ENCODE measurements at places on chromosomes 16 and 17.

GRCh38 chr16:72530434-72530833 is 358.5 kb upstream of the PMFBP1 start:
- peak; percentile 84 for DNase-seq

DNA sequence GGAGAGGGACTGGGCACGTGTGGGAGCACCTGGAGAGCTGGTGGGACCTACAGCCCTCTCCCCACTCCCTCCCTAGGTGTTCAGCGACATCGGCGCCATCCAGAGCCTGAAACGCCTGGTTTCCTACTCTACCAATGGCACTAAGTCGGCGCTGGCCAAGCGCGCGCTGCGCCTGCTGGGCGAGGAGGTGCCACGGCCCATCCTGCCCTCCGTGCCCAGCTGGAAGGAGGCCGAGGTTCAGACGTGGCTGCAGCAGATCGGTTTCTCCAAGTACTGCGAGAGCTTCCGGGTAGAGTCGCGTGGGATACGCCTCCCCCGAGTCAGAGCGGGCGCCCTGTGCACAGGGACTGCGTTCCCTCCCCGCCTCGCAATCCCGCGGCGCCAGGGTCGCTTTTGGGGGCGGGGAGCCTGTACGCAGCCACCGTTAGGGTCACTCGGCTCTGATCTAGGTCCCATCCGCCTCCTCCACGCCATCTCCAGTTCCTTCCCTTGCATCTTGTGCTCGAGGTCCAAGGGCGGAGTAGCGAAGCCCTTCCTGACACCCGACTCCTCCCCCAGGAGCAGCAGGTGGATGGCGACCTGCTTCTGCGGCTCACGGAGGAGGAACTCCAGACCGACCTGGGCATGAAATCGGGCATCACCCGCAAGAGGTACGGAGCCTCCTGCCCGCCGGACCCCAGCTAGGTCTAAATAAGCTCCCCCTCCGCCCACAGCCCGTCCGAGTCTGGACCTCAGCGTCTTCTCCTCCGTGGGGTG is 13.0 kb downstream of the SARM1 start:
- no peak for DNase-seq

- DNase-seq: no peak
Measured at GRCh38 chr16:12215277-12216105, 239.0 kb downstream of the SNX29 start.

DNA sequence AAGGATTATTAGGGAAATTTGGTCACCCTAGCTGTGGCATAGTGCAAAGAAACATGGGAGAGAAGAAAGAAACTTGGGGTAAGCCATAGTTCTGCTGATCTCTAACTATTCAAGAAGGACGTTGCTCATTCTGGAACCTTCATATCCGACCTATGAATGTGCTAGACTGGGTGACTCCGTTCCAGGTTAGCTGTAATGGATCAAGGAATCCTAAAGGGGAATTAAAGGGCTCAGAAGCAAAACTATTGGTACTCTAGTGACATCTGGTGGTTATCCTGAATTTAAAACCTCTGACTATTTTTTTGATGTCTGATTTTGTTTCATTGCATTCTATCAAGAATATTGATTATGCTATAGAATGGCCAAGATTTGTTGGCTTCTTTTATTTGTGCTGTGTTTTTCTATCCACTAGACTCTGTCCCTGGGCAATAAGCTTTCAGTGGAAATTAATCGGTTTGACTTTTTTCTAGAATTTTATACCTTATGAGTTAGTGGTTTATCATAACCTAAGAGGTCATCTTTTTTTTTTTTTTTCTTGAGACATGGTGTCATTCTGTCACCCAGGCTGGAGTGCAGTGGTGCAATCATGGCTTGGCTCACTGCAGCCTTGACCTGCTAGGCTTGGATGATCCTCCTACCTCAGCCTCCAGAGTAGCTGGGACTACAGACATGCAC is 19.5 kb downstream of the PCTP start:
- DNase-seq: peak; percentile 64

- no peak for DNase-seq
Measured at GRCh38 chr17:40936437-40936971, 942 bp downstream of the KRT23 start.

GRCh38 chr17:909642-910323 is 69.8 kb downstream of the NXN start:
- DNase-seq: peak; percentile 92

- DNase-seq: no peak
Measured at GRCh38 chr16:81564421-81564911, 119.9 kb downstream of the CMIP start.

DNA sequence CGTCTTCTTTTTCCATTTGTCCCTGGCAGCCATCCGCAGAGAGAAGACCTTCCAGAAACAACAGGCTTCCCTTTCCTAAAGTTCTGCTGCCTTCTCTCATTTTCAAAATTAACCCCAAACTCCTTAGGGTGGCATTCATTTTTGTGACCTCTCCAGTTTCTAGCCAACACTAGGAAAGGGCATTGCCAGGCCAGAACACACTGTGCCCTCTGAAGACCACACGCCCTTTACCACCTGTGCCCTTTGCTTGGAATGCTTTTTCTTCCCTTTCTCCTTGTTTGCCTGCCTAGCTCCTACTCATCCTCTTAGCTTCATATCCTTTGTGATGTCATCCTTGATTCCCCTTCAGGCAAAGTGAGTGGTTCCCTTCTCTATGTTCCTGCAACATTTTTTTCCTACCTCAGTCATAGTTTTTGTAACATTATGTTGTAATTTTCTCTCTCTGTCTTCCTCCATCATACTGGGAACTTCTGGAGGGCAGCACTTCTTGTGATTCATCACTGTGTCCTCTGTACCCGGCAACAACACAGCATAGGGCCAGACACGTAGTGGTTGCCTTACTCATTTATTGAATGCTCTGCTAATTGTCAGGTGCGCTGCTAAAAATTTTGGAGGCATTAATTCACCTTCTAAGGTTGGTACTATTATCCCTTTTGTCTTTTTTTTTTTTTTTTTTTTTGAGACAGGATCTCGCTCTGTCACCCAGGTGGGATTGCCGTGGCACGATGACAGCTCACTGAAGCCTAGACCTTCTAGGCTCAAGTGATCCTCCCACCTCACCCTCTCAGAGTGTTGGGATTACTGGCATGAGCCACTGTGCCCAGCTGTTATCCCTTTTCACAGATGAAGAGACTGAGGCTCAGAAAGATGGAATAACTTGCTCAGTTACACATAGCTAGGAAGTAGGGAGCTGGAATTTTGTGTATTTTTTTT is 1.0 kb downstream of the KAT8 start:
- DNase-seq: peak; percentile 91

DNA sequence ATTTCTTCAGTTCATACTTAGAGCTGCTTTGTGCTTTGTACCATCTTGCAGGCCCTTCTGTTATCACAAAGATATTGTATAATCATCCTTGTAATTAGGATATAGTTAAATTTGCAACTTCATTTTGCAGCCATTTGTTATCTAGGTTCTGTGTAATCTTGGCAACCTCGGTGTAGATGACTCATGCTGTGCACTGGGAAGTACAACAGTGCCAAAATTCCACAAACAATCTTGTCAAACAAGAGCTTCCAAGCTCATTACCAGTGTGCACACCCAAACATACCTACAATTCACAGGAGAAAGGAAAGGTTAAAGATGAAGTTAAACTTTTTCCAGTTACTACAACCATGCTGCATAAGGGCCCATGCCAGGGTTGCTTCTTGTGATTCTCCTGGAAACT is 1231.8 kb downstream of the CDH11 start:
- DNase-seq: peak; percentile 5

DNA sequence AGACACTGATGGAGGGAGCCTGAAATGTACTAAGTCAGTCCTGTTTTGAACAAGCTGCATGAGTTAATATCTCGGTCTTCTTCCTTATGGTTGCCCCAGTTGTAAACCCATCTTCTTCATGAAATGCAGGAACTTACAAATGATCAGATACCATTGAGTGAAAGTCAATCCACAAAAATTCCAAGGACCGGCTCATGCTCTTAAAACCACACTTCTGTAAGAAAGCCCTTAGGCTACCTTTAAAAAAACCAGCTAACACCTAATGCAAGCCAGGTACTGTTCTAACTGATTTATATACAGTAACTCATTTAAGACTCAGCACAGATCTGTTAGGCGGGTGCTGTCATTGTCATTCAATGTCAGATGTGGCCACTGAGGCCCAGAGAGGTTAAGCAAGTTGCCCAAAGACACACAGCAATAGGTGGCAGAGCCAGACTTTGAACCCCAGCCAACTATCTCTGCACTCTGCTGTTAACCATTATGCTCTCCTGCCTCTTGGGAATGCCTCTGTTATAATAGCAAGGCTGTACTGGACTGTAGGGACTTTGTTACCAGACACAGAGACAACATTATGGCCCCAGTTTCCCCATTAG is 93.4 kb downstream of the C16orf95 start:
- DNase-seq: no peak

- no peak for DNase-seq
Measured at GRCh38 chr16:74071996-74072535, 224.5 kb upstream of the PSMD7 start.

DNA sequence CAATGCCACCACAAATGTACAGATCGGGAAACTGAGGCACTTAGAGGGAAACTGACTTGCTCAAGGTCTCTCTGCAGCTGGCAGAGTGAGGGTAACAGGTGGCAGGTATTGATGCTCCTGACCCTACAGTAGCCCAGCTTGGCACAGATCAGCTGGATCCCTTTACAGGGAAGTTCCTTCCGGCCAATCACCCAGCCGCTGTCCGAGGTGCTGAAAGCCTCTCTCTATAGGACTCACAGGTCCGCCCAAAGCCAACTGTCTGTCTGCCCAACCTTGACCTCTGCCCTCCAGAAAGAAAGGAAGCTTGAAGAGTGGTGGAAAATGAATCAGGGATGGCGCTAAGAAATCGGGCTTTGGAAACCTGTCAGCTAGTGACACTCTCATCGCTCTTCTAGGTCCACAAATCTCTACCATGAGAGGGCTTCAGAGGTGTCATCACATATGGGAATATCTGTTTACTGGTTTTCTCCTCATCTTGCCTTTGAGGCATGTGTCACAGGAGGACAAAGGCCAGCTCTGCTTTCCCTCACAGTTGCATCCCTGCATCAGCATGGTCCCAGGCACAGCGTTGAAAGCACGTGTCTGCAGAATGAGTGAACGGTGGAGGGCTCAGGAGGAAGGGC is 246.2 kb downstream of the KATNIP start:
- peak; percentile 30 for DNase-seq

- no peak for DNase-seq
Measured at GRCh38 chr16:84538222-84538840, 33.9 kb upstream of the MEAK7 start.

- no peak for DNase-seq
Measured at GRCh38 chr17:62870552-62870971, 62.4 kb upstream of the MARCHF10 start.

DNA sequence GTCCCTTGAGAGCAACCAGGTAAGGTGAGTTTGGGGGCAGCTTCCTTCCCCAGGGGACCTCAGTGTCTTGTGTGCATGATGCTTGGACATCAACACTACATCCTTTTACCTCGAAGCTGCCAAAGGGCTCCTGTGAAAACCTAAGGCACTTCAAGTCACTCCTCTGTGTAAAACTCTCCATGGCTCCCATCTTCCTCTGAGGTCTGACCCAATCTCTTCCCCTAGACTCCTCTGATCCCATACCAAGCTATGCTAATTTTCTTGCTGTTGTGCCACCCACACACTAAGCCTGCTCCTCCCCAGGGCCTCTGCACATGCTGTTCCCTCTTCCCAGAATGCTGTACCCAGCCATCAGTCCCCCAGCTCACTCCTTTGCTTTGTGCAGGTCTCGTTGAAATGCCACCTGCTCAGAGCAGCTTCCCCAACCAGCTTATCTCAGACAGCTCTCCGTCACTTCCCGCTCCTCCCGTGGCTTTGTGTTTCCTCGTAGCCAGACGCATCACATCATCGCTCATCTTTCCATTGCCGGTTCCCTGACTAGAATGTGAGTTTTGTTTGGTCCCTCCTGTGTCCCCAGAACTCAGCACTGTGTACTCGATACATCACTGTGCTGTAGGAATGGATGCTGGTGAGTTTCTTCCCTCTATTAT is 78.4 kb downstream of the CNGB1 start:
- peak; percentile 16 for DNase-seq

DNA sequence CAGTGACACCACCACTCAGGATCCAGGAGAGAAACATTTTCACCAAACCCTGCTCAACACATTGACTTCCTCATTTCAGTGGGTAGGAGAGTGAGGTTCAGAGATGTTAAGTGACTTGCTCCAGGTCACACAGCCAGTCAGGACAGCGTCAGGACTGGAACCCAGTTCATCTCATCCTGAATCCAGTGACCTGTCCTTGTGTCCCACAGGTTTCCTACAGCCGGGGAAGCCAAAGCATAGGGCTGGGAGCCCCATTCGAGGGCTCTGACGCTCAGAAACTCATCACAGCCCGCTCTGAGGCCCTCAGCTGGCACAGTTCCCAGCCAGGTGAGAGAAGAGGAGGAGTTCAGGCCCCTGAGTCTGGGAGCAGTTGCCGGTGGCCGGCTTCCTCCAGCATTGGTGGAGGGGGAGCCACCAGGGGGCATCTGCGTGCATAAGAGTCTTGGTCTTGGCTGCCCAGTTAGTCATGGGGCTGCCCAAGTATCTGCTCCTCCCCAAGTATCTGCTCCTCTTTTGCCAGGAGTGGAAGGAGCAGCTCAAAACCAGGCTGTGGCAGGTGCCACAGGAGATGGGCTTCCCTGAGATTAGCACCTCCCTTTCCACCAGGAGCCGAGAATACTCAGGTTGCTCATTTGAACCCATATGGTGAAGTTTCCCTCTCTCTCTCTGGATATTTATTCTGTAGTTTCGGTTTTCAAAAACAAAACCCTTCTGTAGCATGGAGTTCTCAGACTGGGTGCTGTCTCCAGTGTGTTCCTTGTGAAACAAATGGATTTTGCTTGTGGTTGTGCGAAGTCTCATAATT is 56.0 kb downstream of the TNFRSF13B start:
- peak; percentile 66 for DNase-seq

GRCh38 chr16:9665851-9666271 is 516.4 kb downstream of the GRIN2A start:
- no peak for DNase-seq

- peak; percentile 80 for DNase-seq
Measured at GRCh38 chr17:12041312-12041711, 20.6 kb downstream of the MAP2K4 start.

DNA sequence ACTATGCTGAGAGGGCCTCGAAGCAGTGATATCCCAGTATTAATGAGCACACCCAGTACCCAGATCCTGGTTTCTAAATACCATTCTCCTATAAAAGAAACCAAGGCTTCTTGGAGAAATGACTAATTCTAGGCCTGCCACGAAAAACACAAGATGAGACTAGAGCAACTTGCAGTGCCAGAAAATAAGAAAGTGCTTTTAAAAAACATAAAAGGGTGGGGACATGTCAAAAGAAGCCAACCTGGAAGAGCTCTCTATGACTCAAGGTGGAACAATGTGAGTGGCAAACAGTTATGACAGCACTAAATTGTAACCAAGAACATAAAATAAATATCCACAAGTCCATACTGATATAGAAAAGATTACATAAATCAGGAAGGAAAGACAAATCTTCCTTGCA is 153.2 kb upstream of the KCNJ18 start:
- DNase-seq: peak; percentile 34
